ENCODE measurements at places on chromosomes 11 and 22.

GRCh38 chr22:32475468-32476010 is 928 bp downstream of the FBXO7 start:
- no peak for DNase-seq

DNA sequence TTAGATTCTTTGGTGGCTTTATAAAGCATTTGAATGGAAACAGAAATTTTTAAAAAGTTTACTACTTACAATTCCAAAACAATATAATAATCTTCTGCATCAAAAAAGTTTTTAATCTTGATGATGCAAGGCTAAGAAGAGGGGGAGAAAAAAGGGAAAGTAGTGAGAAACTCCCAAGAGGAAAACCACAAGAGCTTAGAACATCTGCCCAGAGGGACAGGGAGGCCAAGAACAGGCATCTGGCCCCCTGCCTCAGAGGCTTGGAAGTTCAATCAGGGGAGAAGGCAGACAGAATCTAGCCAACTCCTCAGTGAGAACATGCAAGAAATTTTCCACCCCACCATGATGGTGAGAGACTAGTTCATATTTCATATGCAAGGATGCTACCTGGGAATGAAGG is 23.8 kb upstream of the TTC28 start:
- DNase-seq, result no peak

- DNase-seq, result no peak
These were observed 10.7 kb upstream of the TBC1D10A start for GRCh38 chr22:30337461-30337778.

GRCh38 chr22:34070051-34070450 is 149.8 kb upstream of the LARGE1 start:
- no peak for DNase-seq

- no peak for DNase-seq
These were observed 124.5 kb downstream of the METTL15 start for GRCh38 chr11:28232649-28233048.

DNA sequence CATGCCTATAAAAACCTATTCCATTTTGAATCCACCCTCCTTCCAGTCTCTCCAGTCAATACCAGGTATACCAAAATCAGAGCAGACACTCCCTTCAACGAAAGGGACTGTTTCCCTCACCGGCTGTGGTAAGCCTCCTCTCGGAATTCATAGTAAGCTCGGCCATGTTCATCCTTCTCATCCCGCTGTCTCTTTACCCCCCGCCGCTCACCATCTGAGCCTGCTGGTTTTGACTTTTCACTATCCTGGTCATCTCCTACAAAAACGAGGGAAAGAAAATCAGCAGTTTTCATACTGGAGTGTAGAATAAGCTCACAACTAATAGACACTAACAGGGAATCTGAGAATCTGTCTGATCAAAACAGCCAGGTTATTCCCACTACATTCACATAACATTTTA is 3.1 kb downstream of the HNRNPUL2 start:
- no peak for DNase-seq

DNA sequence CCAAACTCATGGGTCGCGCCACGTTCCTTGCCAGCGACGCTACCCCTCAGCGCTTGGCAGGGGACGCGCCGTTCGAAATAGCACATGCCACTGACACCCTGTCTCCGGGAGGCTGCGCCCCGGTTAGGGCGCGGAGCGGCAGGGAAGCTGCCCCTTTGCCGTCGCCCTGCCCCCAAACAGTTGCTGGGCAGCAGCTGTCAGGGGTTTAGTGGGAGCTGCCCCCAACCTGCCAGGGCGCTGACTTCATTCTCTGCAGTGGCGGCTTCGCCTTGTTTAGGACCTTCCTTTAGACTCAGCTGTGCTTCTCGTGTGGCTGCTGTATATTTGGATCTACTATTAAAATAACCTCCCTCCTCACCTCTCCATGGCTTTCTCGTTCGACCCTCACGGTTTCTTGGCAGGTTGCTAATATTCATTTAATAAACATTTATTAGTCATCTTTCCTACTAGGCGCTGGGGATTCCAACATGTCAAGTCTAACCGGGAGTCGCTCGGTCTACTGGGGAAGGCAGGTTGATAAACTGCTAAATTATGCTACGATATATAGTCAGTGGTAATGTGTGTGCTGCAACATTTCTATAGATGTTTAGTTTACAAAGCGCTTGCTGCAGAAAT is 782 bp downstream of the TMEM109 start:
- DNase-seq, result peak; percentile 49

GRCh38 chr11:10895285-10895684 is 37.4 kb upstream of the ZBED5 start:
- DNase-seq, result no peak

DNA sequence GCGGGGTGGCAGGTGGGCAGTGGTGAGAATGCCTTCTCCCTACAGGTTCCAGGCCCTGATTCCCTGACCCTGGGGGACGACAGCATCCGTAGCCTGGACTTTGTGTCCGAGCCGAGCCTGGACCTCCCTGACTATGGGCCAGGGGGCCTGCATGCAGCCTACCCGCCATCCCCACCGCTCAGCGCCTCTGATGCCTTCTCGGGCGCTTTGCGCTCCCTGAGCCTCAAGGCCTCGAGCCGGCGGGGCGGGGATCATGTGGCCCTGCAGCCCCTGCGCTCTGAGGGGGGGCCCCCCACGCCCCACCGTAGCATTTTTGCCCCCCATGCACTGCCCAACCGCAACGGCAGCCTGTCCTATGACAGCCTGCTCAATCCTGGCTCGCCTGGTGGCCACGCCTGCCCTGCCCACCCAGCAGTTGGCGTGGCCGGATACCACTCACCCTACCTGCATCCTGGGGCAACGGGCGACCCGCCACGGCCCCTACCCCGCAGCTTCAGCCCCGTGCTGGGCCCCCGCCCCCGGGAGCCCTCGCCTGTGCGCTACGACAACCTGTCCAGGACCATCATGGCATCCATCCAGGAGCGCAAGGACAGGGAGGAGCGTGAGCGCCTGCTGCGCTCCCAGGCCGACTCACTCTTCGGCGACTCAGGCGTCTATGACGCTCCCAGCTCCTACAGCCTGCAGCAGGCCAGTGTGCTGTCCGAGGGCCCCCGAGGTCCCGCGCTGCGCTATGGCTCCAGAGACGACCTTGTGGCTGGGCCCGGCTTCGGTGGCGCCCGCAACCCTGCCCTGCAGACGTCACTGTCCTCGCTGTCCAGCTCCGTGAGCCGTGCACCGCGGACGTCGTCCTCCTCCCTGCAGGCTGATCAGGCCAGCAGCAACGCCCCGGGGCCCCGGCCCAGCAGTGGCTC is 7.9 kb downstream of the CCDC188 start:
- no peak for DNase-seq

DNA sequence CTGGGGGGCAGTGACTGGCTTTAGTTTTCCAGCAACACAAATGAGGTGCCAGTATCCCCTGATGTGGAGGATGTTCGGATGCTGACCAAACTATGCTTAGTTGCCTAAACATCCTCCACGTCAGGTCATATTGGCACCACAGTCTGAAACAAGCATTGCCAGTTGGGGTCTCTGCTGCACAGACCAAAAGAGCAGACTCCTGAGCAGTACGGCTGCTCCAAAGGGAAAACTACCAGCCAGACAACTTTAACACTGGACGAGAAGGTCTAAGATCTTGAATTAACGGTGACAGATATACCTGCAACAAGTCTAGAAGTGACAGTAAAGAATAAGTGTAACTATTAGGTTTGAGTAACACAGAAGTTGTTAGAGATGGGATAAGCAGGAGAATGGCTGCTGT is 40.5 kb upstream of the CLTCL1 start:
- DNase-seq, result no peak

- DNase-seq, result no peak
These were observed 6.2 kb downstream of the MYO18B start for GRCh38 chr22:25748140-25748539.

- DNase-seq, result no peak
These were observed 54.1 kb upstream of the LINC01488 start for GRCh38 chr11:69427337-69427736.

DNA sequence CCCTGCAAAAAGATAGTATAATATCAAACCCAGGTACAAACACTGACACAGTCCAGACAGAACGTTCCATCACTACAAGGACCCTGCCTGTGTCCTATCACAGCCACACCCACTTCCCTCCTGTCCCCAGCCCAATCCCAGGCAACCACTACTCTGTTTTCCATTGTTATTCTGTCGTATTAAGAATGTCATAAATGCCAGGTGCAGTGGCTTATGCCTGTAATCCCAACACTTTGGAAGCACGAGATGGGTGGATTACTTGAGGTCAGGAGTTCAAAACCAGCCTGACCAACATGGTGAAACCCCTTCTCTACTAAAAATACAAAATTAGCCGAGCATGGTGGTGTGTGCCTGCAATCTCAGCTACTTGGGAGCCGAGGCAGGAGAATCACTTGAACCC is 89.0 kb downstream of the TRMU start:
- DNase-seq, result no peak

GRCh38 chr11:17760102-17761029 is 25.8 kb downstream of the KCNC1 start:
- peak; percentile 41 for DNase-seq

DNA sequence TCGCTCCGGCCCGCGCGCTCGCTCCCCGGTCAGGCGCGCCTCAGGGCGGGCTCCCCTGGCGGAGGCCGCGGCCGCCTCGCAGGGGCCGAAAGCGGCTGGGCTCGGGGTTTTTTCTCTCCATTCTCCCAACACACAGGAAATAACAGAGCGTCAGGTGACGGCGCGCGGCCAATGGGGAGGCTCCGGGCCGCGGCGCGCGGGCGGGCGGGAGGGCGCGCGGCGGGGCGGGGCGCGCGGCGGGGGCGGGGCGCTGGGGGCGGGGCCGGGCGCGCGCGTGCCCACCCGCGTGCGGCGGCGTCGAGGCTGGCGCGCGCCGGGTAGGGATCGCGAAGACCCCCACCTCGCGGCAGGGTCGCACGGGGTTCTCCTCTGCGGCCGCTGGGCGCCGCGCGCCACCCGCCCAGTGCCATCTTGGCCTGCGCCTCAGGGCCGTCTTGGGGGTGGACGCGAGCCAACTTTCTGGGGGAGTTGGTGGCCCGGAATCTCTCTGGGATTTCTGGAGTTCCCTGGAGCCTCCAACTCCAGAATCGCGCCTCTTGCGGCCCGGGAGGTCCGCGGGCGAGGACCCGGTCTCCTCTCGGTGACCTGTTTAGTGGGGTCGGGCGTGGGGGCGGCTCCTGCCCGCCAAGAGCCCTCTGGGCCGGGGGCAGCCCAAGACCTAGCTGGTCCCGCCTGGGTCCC is at the start of gene TCF20:
TSS of gene TCF20 (minus strand) at position 144 of the 681 bp plus-strand sequence. CDS start 55,348 bp downstream, outside the sequence.
- DNase-seq, result peak; percentile 88

DNA sequence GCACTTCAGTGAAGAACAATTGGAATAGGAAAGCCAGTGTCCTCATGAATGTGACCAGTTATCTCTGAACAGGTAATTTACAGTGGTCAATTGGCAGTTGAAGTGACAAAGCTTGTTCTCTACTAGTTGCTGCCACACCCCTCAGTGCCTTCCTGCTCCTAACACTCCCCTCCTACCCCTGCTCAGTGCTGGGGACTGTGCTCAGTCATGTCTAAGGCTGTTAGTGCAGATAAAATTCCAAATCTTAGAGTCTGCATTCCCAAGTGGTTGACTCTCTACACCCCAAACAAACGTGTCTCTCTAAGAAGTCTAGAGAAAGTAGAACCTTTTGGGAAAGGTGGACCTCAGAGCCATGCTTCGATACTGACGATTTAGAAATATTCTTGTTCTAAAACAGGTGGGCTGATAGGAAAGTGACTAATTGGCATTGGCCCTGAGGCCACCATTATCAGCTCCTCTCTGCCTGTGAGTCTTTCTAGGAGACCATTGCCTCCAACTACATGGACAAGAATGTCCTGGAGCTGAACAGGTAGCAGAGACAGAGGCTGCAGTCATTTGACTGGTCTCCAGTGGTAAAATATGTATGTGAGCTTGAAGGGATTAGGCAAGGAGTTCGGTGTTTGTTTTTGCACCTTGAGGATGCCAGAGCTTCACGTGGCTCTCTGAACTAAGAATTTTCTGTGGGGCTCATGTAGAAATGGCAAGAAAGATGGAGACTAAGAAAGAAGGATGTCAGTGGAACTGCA is 22.1 kb upstream of the NNMT start:
- no peak for DNase-seq

GRCh38 chr11:65650547-65651338 is 12.0 kb downstream of the RELA start:
- DNase-seq, result no peak

- no peak for DNase-seq
These were observed 65.1 kb downstream of the BTG4 start for GRCh38 chr11:111447112-111447471.

GRCh38 chr11:125394296-125394695 is 101.8 kb downstream of the FEZ1 start:
- no peak for DNase-seq

DNA sequence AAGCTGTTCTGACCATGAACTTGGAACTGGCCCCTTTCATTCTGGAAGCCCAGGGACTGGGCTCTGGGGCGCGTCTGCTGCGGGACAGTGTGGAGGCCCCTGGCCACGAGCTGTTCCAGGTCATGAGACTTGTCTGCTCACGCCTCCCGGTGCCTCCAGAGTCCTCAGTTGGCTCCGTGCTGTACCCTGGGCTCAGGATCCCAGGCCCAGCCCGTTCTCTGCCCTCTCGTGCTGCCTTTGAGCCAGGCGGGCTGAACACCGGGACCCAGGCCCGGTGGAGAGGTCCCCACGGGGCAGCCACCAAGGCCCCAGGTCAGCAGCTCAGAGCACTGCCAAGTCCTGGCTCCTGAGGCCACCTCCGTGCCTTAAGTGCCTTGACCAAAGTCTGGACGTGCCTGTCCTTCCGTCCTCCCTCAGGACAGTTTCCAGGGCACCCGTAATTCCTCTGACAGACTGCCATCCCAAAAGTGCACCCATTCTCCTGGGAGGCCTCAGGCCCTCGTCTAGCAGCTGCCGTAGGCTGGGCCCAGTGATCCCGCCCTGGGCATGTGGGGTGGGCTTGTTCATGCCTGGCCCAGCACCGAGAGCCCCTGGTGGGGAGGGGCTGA is 36.3 kb upstream of the PPARA start:
- DNase-seq, result no peak

DNA sequence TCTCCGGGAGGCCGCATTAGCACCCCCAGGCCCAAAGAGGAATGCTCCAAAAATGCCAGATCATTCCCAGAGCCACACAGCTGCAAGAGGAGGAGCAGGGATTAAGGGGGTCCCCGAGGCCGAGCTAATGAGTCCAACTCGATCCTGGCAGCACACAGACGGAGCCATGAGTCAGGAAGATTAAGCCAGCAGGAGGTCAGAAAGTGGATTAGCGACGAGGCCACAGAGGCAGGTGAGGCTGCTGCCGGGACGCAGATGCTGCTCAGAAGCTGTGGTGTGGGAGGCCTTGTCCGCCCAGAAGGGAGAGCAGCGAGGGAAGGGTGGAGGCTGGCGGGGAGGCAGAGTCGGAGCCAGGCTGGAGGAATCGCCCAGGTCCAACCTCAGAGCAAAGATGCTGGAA is 120.5 kb downstream of the SHANK2 start:
- DNase-seq, result no peak

GRCh38 chr11:92707173-92707619 is 262.3 kb upstream of the MTNR1B start:
- no peak for DNase-seq

- no peak for DNase-seq
These were observed 10.3 kb upstream of the POLA2 start for GRCh38 chr11:65251476-65251875.

- no peak for DNase-seq
These were observed 523 bp upstream of the ARHGAP42 start for GRCh38 chr11:100686476-100687053.

- no peak for DNase-seq
These were observed 5.8 kb upstream of the PPP6R3 start for GRCh38 chr11:68454767-68455166.

Data from T-helper 2 cell (primary cell).